Suprapubic skin (tissue), 4 donors: ENCODE measurements at places on chromosomes 7 and 10. TPM values are rescaled to one million over a fixed set of nuclear protein-coding genes. Genes with fewer than 3 reads are reported as not detected.
A peak's percentile ranks its signal among the peaks of the same experiment; 100 is the strongest.

GRCh38 chr7:68476966-68477365, 1121.3 kb upstream of the AUTS2 start:
- H3K36me3 ChIP-seq, result no peaks in the 10 kb centered on the region
- H3K27me3 ChIP-seq, result no peaks in the 10 kb centered on the region
- H3K4me1 ChIP-seq, result no peaks in the 10 kb centered on the region
- DNase-seq, result no peak

DNA sequence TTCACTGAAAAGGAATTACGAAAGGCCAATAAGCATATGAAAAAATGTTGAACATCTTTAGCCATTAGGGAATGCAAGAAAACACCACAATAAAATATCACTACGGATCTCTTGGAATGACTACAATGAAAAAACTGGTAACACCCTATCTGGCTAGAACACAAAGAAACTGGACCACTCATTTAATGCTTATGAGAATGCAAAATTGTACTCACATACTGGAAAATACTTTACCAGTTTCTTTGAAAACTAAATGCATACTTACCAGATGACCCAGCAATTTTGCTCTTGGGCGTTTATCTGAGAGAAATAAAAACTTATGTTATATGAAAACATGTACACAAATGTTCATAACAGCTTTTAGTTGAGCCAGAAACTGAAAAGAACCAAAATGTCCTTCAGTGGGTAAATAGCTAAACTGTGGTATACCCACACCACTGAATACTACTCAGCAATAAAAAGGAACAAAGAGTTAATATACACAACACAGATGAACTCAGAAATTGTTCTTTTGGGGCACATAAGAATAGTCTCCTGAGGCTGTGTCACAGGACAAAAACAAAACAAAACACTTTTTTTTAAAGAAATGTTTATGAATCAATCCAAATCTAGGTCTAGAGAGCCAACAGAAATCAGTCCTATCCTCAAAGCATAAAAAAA, 23.5 kb downstream of the CNOT4 start:
- DNase-seq, result no peak
- no peaks in the 10 kb centered on the region for H3K27me3 ChIP-seq
- no peak overlapping the region for H3K27ac ChIP-seq
- no peak overlapping the region for H3K4me3 ChIP-seq
- H3K4me1 ChIP-seq, result no peaks in the 10 kb centered on the region
- no peaks in the 10 kb centered on the region for H3K36me3 ChIP-seq

- H3K27me3 ChIP-seq, result no peaks in the 10 kb centered on the region
- H3K4me1 ChIP-seq, result peaks cover 15% of the 10 kb centered on the region
- DNase-seq, result no peak
- peak overlapping the region; percentile 92 for H3K4me3 ChIP-seq
- H3K27ac ChIP-seq, result peak overlapping the region; percentile 89
These were observed 502 bp downstream of the PRKRIP1 start for GRCh38 chr7:102396710-102397019.

Gene PKD2L1
- total RNA-seq, result not detected

Gene DNA2
- total RNA-seq, result 2.8 TPM

Gene ZNF438
- 6.1 TPM for total RNA-seq

- H3K36me3 ChIP-seq, result no peaks in the 10 kb centered on the region
- no peak overlapping the region for H3K4me3 ChIP-seq
- H3K27ac ChIP-seq, result no peak overlapping the region
- peak; percentile 25 for DNase-seq
These were observed 159.9 kb downstream of the CAMK1D start for GRCh38 chr10:12509016-12509793.

GRCh38 chr10:109912335-109913281, 10.7 kb downstream of the XPNPEP1 start:
- peaks cover 26% of the 10 kb centered on the region for H3K4me1 ChIP-seq
- no peak overlapping the region for H3K4me3 ChIP-seq
- peaks cover 8% of the 10 kb centered on the region for H3K36me3 ChIP-seq
- DNase-seq, result no peak
- H3K27me3 ChIP-seq, result no peaks in the 10 kb centered on the region
- H3K27ac ChIP-seq, result peak overlapping the region; percentile 70

Gene C7orf57
- not detected for total RNA-seq

Gene ELMO1
- 29.2 TPM for total RNA-seq

DNA sequence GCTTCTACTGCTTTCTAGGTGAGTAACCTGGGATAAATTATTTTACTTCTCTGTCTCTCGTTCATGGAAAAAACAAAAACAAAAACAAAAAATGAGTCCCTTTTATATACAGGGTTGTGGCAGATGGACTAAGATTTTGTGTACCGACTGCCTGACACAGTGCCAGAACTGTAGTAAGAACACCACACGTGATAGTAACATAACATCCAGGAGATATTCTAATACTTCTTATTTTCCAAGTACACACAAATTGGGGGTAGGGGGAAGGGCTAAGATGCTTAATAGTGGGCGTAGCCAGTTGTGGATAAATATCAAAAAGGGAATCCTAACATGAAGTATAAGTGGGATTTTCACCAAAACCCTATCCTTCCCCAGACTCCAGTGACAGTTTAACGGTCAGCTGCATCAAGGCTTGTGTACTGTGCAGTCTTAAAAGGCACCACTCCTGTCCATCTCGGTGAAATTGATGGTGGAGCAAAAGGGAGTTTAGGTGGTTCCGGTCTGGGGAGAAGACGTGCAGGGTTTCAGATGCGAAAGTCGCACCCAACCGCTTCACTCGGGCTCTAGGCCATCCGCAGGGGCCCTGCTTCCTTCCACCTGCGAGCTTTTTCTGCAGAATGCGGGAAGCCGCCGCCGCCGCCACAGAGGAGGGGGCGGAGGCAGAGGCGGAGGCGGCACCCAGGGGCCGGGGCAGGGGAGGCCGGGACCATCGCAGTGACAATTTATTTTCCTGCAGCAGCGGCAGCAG, at the start of gene STAMBPL1:
Gene STAMBPL1 (plus strand): TSS at position 712 of the 748 bp plus-strand sequence. CDS start 21,464 bp downstream, outside the sequence.
- no peaks in the 10 kb centered on the region for H3K27me3 ChIP-seq
- H3K36me3 ChIP-seq, result no peaks in the 10 kb centered on the region
- peak; percentile 77 for DNase-seq

Gene C7orf25
- 6.0 TPM for total RNA-seq

GRCh38 chr10:77457721-77458120, 179.9 kb downstream of the KCNMA1 start:
- no peaks in the 10 kb centered on the region for H3K36me3 ChIP-seq
- DNase-seq, result no peak
- no peaks in the 10 kb centered on the region for H3K4me1 ChIP-seq
- H3K4me3 ChIP-seq, result no peak overlapping the region
- no peak overlapping the region for H3K27ac ChIP-seq

DNA sequence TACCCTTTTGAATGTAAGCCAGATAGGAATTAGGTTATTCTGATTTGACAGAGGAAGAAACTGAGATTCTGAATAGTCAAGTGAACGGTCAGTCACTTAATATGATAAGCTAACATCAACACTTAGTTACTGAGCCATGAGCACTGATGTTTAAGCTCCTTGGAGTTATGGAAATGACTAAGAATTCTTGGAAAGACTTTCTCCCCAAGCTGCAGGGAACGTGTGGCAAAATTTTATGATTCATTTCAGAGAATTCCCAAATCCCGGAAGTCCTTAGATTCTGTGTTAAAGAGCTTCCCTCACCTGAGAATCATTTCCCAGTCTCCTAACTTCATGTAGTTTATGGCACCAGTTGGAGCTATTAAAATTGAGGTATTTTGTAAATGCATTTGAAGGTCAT, 330.9 kb downstream of the XPNPEP1 start:
- H3K4me1 ChIP-seq, result no peaks in the 10 kb centered on the region
- H3K36me3 ChIP-seq, result no peaks in the 10 kb centered on the region
- H3K4me3 ChIP-seq, result no peak overlapping the region
- H3K27me3 ChIP-seq, result no peaks in the 10 kb centered on the region
- no peak for DNase-seq

Gene CYP2C19
- 1.3 TPM for total RNA-seq

DNA sequence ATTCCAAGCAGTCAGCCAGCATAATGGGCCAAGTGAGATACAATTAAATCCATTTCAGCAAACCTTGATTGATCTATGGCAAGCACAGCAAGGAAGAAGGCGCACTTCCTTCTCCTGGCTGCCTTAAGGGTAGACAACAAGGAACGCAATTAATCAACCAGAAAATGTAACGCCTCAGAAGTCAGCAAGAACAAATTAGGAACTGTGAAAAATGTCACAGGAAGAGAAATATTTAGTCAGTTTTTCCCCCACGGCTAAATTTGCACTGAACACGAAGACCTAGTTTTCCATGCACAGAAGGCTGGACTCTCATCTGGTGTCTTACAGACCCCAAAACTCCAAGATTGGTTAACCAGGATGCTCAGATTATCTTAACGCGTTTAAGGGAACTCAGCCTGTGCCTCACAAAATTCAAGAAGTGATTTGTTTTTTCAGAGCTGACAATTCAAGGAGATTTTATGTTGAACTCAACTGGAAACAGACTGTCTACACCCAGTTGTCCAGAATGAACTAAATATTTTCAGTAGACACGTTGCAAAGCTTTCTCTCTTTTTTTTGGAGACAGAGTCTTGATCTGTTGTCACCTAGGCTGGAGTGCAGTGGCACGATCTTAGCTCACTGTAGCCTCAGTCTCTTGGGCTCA, 14.2 kb downstream of the SNX8 start:
- H3K4me1 ChIP-seq, result peaks cover 21% of the 10 kb centered on the region
- H3K36me3 ChIP-seq, result no peaks in the 10 kb centered on the region
- no peak overlapping the region for H3K4me3 ChIP-seq
- DNase-seq, result no peak
- no peaks in the 10 kb centered on the region for H3K27me3 ChIP-seq

- no peak for DNase-seq
- H3K4me3 ChIP-seq, result no peak overlapping the region
- no peaks in the 10 kb centered on the region for H3K4me1 ChIP-seq
- H3K36me3 ChIP-seq, result no peaks in the 10 kb centered on the region
- H3K27me3 ChIP-seq, result no peaks in the 10 kb centered on the region
- peak overlapping the region; percentile 4 for H3K27ac ChIP-seq
These were observed 85.6 kb upstream of the AGR3 start for GRCh38 chr7:16967300-16967811.

DNA sequence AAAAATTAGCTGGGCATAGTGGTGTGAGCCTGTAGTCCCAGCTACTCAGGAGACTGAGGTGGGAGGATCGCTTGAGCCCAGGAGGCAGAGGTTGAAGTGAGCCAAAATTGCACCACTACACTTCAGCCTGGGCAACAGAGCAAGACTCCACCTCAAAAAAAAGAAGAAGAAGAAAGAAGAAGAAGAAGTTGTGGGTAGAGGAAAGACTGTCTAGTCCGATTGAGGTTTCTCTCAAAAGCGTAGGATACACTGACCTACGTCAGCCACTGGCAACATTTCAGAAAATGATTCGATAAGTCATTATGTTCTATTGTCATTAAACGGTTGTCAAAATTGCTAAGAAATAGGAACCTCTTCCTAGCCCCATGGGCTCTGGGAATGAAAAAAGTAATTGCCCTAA, 22.3 kb upstream of the RHBDD2 start:
- no peak overlapping the region for H3K27ac ChIP-seq
- DNase-seq, result no peak
- H3K27me3 ChIP-seq, result no peaks in the 10 kb centered on the region
- H3K4me1 ChIP-seq, result no peaks in the 10 kb centered on the region

DNA sequence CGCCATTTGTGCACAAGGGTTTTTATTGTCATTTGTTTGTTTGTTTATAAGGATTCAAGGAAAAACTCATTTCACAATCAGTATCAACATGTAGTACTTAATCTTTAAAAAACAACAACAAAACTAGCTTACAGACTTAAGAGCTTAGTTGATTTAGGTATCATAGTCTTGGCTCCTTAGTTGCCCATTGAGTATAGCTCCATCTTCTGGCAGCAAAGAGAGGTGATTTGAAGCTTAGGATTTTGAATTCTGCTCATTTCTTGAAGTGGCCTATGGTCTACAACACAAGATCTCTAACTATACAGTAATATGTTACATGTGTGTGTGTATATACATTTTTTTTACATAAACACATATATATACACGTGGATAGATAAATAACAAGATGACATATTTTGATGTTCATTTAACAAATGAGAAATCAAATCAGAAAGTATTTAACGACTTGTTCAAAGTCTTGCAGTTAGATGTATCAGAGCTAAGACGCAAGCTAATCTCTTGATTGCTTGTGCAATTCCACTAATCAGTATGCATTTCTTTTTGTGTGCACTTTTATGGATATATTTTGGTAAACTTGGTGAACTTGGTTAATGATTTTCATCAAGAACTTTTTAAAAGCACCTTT, 307.3 kb downstream of the CAMK1D start:
- H3K4me3 ChIP-seq, result no peak overlapping the region
- H3K27ac ChIP-seq, result no peak overlapping the region
- H3K4me1 ChIP-seq, result peaks cover 4% of the 10 kb centered on the region
- no peaks in the 10 kb centered on the region for H3K36me3 ChIP-seq
- H3K27me3 ChIP-seq, result no peaks in the 10 kb centered on the region
- DNase-seq, result no peak

Gene GLI3
- total RNA-seq, result 23.1 TPM

DNA sequence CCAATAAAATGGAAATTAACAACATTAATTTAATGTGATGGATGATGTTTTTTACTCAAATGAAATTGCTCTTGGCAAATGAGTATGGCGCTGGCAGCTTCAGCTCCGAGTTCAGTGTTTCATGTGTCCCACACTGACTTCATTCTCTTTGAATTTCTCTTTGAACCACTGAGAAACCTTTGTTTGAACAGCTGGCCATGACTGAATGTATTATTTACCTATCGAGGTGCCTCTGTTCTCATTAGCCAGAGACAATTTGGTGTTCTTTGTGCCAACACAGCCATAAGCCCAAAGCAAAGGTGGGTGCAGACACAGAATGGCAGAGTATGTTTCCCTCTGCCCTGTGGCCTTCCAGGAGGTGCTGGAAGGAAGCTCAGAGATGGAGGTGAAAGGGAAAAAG, 42.1 kb downstream of the TMEM178B start:
- no peak overlapping the region for H3K4me3 ChIP-seq
- H3K4me1 ChIP-seq, result no peaks in the 10 kb centered on the region
- H3K27me3 ChIP-seq, result no peaks in the 10 kb centered on the region
- H3K27ac ChIP-seq, result no peak overlapping the region
- DNase-seq, result no peak
- no peaks in the 10 kb centered on the region for H3K36me3 ChIP-seq

Gene ITGA8
- 1.9 TPM for total RNA-seq

DNA sequence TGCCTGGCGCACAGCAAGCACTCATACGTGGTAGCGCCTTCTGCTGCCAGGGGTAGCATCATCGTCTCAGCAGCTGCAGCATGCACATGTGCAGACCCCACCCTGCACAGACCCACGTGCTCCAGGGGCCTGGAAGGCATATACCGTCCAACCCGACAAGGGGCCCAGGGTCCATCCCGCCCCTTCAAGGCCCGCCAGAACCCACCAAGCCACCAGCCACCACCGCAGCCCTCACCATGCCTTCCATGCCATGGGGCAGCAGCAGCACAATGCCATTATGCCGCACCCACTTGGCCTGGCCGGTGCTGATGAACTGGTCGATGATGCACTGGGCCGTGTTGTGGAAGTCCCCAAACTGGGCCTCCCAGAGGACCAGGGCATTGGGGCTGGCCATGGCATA, 22.7 kb downstream of the OGDHL start:
- no peaks in the 10 kb centered on the region for H3K27me3 ChIP-seq
- no peaks in the 10 kb centered on the region for H3K4me1 ChIP-seq
- no peak for DNase-seq
- H3K4me3 ChIP-seq, result no peak overlapping the region
- no peak overlapping the region for H3K27ac ChIP-seq

Gene GLCCI1
- total RNA-seq, result 19.9 TPM

Gene ALOX5
- total RNA-seq, result 16.3 TPM

Gene POLR2J3
- total RNA-seq, result 11.3 TPM
